ENCODE measurements at places on chromosomes 2 and 18. TPM values are rescaled to one million over a fixed set of nuclear protein-coding genes. Genes with fewer than 3 reads are reported as not detected.

TMEM182 gene
- 6.2 TPM for total RNA-seq

DNA sequence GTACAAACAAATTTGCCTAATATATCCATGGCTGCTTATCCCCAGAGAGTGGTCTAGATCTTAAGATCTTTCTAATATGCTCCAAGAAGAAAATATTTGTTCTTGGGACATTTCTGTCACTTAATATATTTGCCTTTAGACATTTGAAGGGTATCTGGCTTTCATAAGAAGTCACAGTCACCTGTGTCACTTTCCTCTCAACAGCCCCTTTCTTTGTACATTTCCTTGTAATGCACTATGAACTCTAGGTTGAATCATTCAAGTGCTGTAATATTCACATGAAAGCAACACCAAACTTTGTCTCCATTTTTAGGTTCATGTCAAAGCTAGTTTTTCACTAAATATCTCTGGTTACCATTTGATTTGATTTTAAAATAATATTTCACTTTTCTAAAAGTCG, 41.4 kb upstream of the NABP1 start:
- no peak for DNase-seq

- DNase-seq, result no peak
Measured at GRCh38 chr2:136208682-136209420, 90.9 kb upstream of the CXCR4 start.

GRCh38 chr2:25784404-25784803, 93.9 kb downstream of the ASXL2 start:
- no peak for DNase-seq

- no peak for DNase-seq
Measured at GRCh38 chr2:189012351-189012750, 38.2 kb downstream of the COL3A1 start.

GRCh38 chr2:103009871-103010270, 248.0 kb downstream of the TMEM182 start:
- DNase-seq, result no peak
